Mesenteric fat pad (tissue), 1 donor: ENCODE measurements at places on chromosomes 3 and 15. TPM values are rescaled to one million over a fixed set of nuclear protein-coding genes. Genes with fewer than 3 reads are reported as not detected.

Gene IL17RE
- total RNA-seq = 20.2 TPM

Gene PIERCE2
- total RNA-seq = 1.3 TPM

Gene CCDC12
- total RNA-seq = 33.1 TPM

Gene KNG1
- total RNA-seq = not detected

- DNase-seq = no peak
These were observed 107.9 kb downstream of the DNAH12 start for GRCh38 chr3:57436195-57436761.

- DNase-seq = no peak
These were observed 56.2 kb upstream of the SPATA12 start for GRCh38 chr3:57004229-57004628.

GRCh38 chr15:45634432-45635190 lies at the start of gene SQOR:
Gene SQOR (plus strand): TSS chr15:45635029. CDS start chr15:45658924, 23,895 bp downstream.
- DNase-seq = peak; percentile 94

DNA sequence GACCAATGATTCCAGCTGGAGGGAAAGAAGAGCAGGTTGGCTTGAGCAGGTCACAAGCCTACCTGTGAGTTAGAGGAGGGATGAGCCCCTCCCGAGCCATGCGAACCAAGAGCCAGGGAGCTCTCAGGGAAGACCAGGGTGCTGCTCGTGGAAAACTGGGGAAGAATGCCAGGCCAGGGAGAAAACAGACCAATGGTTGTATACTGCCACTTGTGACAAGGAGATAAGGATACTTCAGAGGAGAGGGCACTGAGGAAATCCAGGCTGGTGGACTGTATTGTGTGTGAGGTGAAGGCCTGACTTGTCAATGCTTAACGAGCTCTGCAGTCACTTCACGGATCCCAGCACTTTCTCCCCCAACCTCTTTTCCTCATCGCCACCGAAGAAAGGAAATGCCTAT lies 177.7 kb downstream of the SSR3 start:
- DNase-seq = no peak

- DNase-seq = peak; percentile 72
These were observed 6.1 kb downstream of the RHCG start for GRCh38 chr15:89490081-89490813.

- DNase-seq = no peak
These were observed 35.5 kb downstream of the ARRDC4 start for GRCh38 chr15:97995881-97996603.

GRCh38 chr15:75422554-75422953 lies 28.9 kb downstream of the SIN3A start:
- DNase-seq = no peak

DNA sequence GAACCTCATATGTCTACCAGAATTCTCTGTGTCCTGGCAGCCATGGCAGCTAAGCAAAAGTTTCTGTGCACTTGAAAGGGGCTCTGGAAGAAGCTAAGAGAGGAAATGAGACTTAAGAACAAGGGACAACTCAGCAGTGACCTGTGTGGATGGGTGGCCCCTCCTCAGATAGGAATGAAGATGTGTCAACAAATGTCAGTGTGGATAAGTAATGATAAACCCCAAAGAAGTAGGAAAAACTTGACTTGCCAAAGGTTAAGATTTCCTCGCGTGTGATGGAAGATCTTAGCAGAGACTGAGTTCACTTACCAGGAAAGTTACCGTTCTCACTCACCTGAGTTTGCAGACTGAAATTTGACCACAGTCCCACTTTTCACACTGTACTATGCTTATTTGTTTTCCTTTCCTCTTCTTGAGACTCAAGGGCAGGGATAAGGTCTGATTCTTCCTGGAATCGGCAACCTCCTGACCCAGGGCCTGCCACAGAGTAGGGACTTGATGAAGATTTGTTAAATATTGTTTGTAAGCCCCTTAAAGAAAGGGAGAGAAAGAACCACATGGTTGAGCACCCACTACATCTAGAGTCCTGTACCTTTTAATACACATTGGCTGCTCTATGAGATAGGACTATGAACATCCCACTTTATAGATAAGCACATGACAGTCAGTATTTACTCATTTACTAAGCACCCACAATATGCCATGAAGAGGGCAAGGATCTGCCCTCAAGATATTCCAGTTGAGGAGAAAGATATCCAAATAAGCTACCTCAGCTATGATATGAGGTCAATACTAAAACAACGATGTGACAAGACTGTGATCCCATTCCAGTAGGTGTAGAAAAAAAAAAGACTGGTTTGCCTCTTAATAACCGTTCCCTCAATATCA lies 7.3 kb upstream of the HRH1 start:
- peak; percentile 9 for DNase-seq

DNA sequence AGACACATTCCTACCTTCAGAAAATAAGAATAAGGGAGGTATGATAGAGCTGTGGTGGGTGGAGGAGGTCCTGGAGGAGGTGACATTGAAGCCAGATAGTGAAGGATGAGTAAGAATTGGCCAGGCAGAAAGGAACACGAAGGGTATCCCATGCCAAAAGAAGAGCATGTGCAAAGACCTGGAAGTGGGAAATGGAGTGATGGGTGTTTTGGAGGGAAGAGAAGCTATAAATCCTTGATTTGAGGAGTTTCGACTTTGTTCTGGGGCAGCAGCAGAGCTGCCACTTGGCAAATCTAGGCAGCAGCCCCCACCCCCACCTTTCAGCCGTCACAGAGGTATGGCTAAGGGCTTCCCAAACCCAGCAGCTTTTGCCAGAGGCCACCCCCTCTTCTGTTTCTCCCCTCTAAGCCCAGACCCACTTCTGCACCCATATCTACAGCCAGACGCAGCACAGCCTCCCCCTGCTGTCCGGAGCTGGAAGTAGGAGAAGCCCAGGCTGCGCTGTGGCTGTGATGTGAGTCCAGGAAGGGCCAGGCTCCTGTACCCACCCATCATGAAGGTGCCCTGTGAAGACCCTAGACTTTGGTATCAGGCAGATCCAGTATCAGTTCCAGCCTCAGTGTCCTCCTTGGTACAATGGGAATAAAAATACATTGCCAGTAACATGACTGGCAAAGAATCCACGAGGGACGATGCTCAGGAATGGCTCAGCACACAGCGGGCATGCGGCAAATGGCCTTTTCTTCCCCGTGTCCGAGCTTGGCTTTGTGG lies 188.7 kb upstream of the LINGO1 start:
- DNase-seq = no peak

DNA sequence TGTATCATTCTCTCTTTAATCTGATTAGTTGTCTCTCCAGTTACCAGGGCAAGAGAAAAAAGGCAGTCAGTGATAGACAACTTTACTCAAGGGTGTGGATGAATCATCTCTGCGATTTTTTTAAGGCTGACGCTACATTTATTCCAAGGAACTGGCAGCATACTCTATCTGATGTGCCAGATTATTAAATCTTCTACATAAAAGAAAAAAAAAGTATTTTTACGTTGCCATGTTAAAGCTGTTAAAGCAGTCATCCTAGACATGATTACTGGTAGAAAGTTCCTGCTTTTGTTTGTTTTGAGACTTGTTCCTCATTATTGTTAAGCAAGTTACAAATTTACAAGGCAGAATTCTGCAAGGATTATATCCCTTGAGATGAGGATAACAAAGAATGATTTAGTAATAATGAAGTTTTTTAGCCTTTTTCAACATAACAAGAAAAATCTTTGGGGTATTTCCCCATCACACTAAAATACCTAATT lies 121.7 kb downstream of the CBLB start:
- DNase-seq = no peak

DNA sequence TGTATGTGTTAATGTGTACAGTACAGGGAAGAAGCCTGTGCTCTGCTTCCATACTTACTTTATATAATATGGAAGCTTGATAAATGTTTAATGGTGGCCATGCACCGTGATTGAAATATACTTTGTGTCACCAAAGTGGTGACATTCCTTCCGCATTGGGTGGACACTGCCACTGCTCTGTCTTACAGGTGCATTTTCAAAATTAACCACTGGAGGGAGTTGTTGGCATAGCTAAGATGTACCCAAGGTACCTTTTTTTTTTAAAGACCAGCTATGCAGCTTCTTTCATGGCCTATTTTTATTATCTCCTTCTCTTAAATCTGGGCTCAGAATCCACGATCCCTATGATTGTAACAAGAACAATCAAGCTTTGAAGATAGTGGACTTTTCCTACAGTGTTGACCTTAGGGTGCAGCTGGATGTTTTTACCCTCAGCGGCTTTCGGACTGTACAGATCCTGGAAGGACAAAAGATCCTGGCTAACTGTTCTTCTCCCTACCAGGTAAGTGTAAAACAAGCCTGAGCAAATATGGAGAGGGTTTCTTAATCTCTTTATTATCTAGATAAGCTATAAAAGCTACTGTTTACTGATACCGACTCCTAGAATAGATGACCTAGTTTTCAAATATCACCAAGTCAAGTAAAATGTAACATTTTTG lies 21.6 kb upstream of the PAK6 start:
- DNase-seq = no peak
